PC-9 (cell line): ENCODE measurements at places on chromosomes 6 and 20. TPM values are rescaled to one million over a fixed set of nuclear protein-coding genes. Genes with fewer than 3 reads are reported as not detected.

The PABPC1L gene
- total RNA-seq, result 132 and 156 TPM in 2 replicates

The RIPOR3 gene
- total RNA-seq, result 4.1 and 6.3 TPM in 2 replicates

The MAS1 gene
- total RNA-seq, result not detected in 2 replicates

The EEF1A2 gene
- total RNA-seq, result 75.2 and 90.2 TPM in 2 replicates

The ABHD16A gene
- 31.3 and 35.2 TPM in 2 replicates for total RNA-seq

The SERPINB6 gene
- total RNA-seq, result 169 and 187 TPM in 2 replicates

The SLPI gene
- total RNA-seq, result 55.1 and 111 TPM in 2 replicates

The SLC22A16 gene
- not detected in 2 replicates for total RNA-seq

The IMPG1 gene
- not detected in 2 replicates for total RNA-seq

The ACOT13 gene
- total RNA-seq, result 70.9 and 79.2 TPM in 2 replicates

The GRIK2 gene
- 0.43 and 0.61 TPM in 2 replicates for total RNA-seq

The SCRT2 gene
- not detected in 2 replicates for total RNA-seq

The C6orf132 gene
- total RNA-seq, result 49.8 and 53.9 TPM in 2 replicates

The ERVFRD-1 gene
- total RNA-seq, result not detected in 2 replicates
